ENCODE measurements at places on chromosomes 16 and 17.
A peak's percentile ranks its signal among the peaks of the same experiment; 100 is the strongest.

DNA sequence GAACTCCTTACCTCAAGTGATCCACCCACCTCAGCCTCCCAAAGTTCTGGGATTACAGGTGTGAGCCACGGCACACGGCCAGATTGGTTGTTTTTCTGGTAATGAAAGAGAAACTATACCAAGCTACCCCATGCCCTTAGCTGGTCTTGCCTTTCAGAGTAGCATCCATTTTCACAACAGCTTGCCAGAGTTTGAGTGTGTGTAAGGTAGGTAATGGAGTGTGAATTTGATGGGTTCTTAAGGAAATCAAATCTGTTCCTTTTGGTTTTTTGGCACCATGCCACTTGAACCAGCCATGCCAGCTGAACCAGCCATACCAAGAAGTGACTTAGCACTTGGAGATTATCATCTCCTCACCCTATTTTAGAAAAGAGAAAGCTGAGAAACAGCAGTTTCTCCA, 5.1 kb downstream of the CALCOCO2 start:
- no peak for DNase-seq

DNA sequence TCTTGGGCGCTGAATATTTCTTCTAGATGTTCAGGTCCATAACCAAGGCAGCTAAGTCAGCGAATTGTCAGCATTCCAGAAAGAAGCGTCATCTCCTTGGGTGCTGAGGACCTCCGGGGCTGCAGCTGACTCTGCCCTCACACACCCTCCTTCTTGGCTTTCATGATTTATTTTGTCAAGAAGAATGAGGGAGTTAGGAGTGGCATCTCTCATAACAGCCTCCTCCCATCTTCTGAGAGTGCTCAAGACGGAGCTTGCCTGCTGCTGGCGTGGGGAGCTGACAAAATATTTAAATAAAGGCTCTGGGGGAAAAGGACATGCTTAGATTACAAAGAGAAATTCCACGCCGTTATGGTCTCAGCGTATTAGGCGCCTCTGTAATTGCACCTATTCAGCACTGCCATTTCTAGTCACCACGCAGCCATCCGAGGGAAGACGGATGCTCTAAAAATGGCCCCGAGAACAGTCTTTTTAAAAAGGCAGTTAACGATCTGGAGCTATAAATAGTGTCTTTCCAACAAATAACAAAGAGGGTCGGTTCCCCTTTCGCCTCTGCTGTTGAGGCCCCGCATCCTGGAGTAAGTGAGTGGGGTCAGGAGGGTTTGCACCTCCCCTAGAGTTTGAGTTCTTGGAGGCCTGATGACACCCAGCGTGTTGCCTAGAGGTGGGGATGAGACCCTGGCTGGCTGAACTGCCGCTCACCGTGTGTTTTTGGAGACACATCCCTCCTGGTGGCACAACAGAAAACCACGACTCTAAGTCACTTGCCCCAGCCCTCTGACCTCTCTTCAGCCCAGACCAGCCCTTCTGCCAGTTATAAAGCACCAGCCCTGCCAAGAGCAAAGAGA, 187.0 kb downstream of the CCDC182 start:
- peak; percentile 81 for DNase-seq

GRCh38 chr16:65274566-65274965, 152.7 kb upstream of the CDH11 start:
- DNase-seq: peak; percentile 62

DNA sequence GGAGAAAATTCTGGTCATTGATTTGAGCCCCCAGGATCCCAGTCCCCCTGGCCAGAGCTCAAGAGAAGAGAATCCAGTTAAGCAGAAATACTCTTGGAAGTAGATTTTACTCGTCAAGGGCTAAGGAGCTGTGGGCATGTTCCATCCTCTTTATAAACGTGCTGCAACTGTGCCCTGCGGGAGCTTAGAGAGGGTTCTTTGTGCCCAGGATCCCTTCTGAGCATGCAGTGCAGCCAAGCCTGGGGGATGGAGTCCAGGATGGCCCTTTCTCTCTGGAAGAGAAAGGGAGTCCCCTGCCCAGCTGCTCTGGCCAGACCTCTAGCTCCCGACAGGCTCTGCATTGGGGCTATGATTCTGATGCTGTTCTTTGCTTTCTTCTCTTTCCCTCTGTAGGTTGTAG, 9.5 kb upstream of the LGALS9 start:
- DNase-seq: no peak

DNA sequence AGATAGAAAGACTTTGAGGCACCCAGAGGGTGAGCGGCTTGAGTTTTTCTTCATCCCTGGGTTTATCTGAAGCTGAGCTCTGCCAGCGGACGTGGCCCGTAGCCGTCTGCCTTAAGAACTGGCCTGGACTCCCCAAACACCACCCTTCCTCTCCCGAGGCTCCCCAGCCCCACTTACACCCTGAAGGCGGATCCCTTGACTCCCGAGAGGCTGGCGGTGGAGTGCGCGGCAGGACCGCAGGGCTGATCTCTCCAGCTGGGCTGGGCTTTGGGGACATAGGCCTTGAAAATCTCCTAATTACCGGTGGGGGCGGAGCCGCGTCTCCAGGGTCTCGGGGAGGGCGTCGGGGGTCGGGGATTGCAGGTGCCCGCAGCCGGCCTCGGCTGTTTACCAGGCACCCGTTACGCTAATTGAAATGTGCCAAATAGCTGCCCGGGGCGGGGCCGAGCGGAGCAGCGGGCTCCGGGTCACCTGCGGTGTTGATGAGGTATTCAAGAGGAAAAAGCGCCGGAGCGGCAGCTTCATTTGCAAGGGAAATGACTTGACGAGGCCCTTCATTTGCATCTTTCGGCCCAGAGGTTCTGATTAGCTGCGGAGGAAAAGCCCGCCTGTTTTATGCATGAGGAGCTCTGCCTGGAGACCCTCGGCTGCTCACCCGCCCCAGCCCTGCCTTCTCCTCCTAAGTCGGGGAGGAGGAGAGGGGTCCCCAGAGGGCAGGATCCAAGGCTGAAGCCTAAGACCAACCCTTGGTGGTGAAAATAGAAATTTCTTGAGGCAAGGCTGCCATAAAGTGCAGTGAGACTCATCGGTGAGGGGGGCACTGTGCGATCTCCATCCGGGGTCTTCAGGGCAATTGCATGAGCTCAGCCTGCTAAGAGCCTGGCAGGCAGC, 100.7 kb downstream of the MGAT5B start:
- DNase-seq: peak; percentile 27

DNA sequence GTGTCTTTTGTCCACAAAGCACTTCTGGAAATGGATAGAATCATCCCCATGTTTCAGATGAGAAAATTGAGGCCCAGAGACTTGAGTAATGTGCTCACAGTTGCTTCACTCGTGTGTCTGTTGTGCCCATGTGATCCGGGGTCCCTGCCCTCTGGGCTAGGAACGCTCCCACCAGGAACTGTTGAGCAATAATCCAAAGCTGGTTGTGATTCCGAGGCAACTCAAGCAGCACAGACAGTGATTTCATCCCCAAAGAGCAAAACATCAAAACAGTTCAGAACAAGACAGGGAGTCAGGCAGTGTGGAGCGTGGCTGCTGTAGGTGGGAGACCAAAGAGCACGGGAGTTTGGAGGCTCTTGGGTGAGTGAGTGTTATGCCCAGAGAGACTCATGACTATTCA, 205.0 kb upstream of the ASIC2 start:
- no peak for DNase-seq

- no peak for DNase-seq
Measured at GRCh38 chr16:73150786-73151185, 102.9 kb upstream of the ZFHX3 start.

- DNase-seq: peak; percentile 15
Measured at GRCh38 chr17:628089-628941, 86.3 kb downstream of the VPS53 start.

DNA sequence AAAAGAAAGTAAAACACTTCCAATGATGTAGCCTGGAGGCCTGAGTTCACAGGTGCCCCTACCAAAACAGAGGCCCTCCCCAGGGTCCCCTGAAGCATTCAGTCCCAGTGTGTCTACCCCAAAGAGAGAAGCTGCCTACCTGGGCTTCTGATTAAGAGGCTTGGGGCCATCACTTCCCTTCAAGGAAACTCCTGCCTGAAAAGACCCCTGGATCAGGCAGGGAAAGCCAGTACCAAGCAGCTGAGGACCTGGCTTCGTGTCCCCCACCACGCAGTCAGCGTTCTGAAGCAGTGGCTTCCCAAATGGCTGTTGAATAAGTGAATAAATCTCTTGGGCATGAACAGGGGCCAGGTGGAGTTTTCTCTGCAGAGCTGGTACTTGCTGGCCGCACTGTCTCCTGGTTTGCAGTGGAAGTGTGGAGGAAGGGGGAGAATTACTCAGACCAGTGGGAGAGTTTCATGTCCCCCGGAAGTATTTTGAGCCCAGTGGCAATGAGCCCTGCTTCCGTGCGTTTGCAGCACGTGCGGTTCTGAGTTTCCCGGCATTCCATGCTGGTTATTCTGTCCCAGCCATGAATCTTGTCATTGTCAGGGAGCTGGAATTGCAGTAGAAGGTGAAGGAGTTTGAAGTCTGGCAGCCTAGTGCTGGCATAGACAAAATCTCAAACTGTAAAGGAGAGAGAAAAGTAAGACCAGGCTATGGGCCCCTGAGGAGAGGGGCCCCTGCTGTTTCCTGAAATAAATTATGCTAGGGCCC, 27.0 kb downstream of the RMI2 start:
- DNase-seq: no peak

GRCh38 chr16:54783980-54784379, 146.7 kb upstream of the IRX5 start:
- no peak for DNase-seq

- peak; percentile 6 for DNase-seq
Measured at GRCh38 chr16:78628461-78629045, 529.1 kb downstream of the WWOX start.

GRCh38 chr17:42991471-42991870, 6.7 kb upstream of the RPL27 start:
- no peak for DNase-seq

GRCh38 chr17:48382989-48383388, 47.0 kb downstream of the SKAP1 start:
- DNase-seq: no peak

DNA sequence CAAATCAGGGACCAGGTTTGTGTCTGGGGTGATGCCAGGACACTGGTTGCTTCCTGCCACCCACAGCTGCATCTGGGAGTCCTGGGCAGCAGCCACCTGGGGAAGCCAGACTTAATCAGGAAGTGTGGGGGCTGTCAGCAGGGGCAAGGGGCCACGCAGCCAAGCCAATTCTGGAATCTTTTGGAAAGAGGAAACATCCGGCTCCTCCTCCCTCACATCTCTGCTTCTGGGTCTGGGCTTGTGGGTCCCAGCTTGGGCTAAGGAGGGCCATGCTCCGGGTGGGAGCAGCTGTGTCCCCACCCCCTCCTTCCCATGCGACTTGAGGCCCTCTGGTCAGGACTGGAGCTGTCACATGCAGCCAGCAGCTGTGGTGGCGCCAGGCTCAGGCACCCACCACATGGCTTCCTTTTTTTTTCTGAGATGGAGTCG, 37.0 kb upstream of the CCDC182 start:
- no peak for DNase-seq

GRCh38 chr16:3174618-3175148, 13.3 kb upstream of the OR1F1 start:
- no peak for DNase-seq

DNA sequence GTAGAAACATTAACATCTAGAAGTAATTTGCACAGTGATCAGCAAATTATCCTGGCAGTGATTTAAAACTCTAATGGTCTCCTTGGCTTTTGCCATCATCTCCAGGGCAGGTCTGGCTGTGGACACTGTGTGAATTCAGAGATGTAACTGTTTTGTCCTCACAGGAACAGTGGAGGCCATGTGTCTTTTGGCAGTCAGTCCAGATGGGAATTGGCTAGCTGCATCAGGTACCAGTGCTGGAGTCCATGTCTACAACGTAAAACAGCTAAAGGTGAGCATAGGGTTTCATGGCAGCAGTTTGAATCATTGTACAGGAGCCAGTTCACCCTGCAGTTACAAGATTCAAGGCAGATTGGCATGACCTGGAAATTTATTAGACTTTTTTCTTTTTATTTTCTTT, 26.8 kb upstream of the SNTB2 start:
- DNase-seq: no peak

- DNase-seq: peak; percentile 26
Measured at GRCh38 chr17:55690105-55690508, 32.6 kb downstream of the TMEM100 start.

DNA sequence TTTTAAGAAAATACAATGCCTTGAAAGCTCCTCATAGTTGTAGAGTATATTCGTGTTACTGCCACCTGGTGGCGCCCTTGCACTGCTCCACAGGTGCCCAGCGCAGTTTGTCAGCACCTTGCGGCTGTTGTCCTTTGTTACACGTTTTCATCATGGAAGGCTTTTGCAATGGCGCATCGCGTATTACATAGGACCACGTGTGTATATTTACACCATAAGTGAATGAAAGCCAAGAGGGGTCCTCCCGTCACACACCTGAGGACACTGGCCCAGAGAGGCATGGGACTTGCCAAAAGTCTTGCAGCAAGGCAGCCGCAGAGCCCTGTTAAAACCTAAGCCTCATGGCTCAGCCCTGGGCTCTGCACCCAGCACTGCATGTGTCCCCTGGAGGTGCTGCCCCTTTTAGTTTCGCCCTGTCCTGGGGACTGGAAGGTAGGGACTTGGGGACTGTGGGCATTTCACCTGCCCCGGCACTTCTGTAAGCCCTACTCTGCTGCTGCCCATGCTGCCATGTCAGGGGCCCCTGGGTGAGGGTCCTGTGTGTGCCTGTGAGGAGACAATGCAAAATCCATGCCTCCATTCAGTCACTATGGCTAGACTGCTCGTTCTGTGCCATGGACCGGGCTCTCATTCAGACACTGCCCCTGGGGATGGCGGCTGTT, 24.3 kb downstream of the POLR3E start:
- DNase-seq: peak; percentile 65

GRCh38 chr16:24957887-24958286, 57.3 kb downstream of the ARHGAP17 start:
- no peak for DNase-seq

- no peak for DNase-seq
Measured at GRCh38 chr16:57471852-57472664, 9.6 kb downstream of the POLR2C start.

- DNase-seq: no peak
Measured at GRCh38 chr17:78727057-78727456, 55.0 kb downstream of the CYTH1 start.

GRCh38 chr16:4249530-4250308, 7.8 kb upstream of the SRL start:
- DNase-seq: no peak

GRCh38 chr16:19410435-19411171, 7.1 kb upstream of the TMC5 start:
- DNase-seq: no peak
